ENCODE measurements at places on chromosomes 11 and 22.
A peak's percentile ranks its signal among the peaks of the same experiment; 100 is the strongest.

DNA sequence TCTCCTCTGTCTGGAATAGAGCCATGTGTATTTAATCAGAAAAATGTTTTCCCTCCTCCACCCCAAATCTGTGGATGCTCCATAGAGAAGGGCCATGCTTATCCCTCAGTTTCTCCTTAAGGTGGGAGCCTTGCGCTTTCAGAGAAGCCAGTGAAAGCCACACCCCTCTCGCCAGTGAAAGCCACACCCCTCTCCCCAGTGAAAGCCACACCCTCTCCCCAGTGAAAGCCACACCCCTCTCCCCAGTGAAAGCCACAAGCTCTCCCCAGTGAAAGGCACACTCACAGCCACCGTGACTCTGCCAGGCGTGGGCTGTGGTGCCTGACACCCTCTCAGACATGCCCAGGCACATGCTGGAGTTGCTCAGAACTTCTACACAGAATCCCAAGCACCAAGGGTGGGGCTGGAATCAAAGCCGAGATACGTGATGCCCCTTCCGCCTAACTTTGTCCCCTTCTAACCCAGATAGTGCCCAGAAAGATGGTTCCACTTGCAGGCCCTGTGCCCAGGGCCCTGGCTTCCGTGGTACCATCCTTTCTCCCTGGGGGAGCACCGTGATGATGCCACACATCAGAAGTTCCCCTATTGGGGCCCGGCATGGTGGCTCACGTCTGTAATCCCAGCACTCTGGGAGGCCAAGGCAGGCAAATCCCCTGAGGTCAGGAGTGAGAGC is 16.5 kb upstream of the PRR5 start:
- H3K4me3 ChIP-seq: no peak overlapping the region
- H3K36me3 ChIP-seq: peaks cover 8% of the 10 kb centered on the region
- peaks cover 60% of the 10 kb centered on the region for H3K4me1 ChIP-seq
- H3K27ac ChIP-seq: peak overlapping the region; percentile 82
- DNase-seq: peak; percentile 87
- H3K27me3 ChIP-seq: peaks cover 7% of the 10 kb centered on the region

- H3K36me3 ChIP-seq: no peaks in the 10 kb centered on the region
- H3K4me1 ChIP-seq: peaks cover 5% of the 10 kb centered on the region
- no peak overlapping the region for H3K27ac ChIP-seq
- no peak for DNase-seq
- H3K27me3 ChIP-seq: peaks cover 53% of the 10 kb centered on the region
- H3K4me3 ChIP-seq: no peak overlapping the region
These were observed 24.4 kb upstream of the FXYD6 start for GRCh38 chr11:117900720-117901440.

- no peak overlapping the region for H3K27ac ChIP-seq
- H3K4me1 ChIP-seq: no peaks in the 10 kb centered on the region
- H3K4me3 ChIP-seq: no peak overlapping the region
- DNase-seq: no peak
These were observed 109.5 kb downstream of the FANCF start for GRCh38 chr11:22516111-22516510.

GRCh38 chr11:68142028-68142412 is 20.8 kb upstream of the CHKA start:
- H3K4me1 ChIP-seq: peaks cover 14% of the 10 kb centered on the region
- H3K27me3 ChIP-seq: peaks cover 48% of the 10 kb centered on the region
- no peaks in the 10 kb centered on the region for H3K36me3 ChIP-seq
- H3K27ac ChIP-seq: no peak overlapping the region
- no peak overlapping the region for H3K4me3 ChIP-seq

DNA sequence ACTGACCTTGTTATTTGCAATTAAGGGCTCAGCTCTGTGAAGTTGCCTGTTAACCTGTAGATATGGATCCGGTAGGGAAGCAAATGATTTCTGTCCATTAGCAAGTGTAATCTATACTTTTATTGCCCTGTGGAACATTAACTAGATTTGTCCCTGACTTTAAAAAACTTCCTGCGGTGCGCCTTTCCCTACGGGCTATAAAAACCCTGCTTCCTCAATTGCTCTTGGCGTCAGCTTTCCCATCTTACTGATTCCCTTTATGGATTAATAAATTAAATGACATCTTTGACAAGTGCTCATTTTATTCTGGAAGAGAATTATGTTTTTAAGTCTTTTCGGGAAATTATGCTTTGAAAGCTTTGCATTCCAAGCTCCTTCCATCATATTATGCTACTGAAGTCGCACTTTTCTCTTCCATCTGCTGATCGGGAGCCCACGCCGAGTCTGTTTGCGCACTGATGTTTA is 18.3 kb upstream of the CLMP start:
- H3K27ac ChIP-seq: no peak overlapping the region
- H3K27me3 ChIP-seq: peaks cover 37% of the 10 kb centered on the region
- no peaks in the 10 kb centered on the region for H3K4me1 ChIP-seq
- no peaks in the 10 kb centered on the region for H3K36me3 ChIP-seq
- no peak overlapping the region for H3K4me3 ChIP-seq

All from activated naive CD4-positive, alpha-beta T cell treated with anti-CD3 and anti-CD28 coated beads, Interleukin-2, amount 10 ng/mL, durations not matched to agents 7 days and 5 days (primary cell).